ENCODE measurements at places on chromosomes 1 and 21.

GRCh38 chr1:3669421-3669821 lies 17.1 kb downstream of the TP73 start:
- DNase-seq, result no peak

DNA sequence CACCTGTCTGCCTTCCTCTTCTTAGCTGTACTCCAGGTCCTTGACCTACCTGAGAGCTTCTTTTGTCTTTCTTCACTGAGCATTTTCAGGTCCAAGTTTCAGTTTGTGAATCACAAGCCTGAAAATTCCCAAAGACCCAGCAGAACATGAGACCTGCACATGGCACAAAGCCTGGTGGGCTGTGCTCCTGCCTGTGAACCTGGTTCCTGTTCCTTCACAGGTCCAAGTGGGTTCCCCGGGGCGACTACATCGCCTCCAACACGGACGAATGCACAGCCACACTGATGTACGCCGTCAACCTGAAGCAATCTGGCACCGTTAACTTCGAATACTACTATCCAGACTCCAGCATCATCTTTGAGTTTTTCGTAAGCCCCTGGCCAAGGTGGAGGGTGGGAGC lies 42.1 kb upstream of the SARS1 start:
- DNase-seq, result no peak

DNA sequence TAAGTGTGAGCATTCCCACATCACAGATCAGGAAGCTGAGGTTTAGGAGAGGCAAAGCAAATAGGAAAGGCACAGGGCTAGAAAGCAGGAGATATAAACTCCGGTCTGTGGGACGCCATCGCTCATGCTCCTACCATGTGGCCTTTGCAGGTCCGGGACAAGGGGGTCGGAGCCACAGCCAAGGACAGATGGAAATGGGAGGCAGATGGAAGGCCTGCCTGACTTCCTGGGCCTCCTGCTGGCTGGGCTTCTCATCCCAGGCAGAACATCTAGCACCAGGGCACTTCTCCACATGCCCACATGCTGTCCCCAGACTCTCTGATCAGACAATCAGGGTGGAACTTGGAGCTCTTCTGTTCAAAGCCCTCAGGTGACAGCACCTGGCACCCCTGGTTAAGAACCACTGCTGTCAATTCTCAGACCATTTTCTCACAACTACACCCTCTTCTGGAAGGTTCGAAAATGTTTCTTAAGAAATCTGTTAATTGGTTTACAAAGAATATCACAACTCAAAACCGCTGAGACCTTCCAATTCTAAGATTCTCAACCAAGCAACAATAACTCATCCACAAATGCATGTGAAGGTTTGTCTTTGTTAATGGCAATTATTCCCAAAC lies 173.3 kb upstream of the EDN2 start:
- DNase-seq, result no peak

DNA sequence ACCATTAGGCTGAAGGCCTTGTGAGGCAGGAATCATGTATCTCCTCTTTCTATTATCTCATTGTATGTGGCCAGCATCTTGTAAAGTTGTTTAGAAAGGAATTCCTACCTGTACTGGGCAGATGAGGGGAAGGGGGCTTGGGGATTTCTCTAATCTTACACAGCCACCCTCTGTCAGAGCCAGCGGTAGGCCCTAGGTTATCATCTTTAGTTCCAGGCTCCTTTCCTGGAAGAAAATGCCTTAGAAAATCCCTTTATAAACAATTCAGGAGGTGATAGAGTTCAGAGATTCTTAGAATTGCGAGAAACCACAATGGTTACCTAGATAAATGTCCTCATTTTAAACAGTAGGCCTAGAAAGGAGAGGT lies 35.2 kb downstream of the DPT start:
- no peak for DNase-seq

DNA sequence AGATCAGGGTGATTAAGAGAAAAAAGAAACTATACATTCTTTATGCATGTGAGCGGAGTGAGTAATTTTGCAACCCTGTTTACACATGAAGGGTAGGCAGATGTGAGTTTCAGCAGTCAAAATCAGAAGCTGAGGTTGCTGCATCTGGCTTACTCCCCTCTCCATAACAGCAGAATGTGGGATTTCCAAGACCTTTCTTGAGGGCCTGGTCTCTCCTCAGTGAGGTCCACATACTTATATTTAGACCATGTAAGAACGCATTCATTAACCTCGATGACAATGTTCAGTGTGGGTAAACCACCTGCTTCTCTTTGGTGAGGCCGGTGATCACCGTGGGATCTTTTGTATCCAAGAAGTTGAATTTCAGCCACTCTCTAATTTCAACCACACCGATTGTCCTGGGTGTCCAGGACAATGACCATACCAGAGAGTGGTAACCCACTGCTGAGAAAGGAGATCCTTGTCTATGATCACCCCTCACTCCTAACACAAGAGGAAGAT lies 18.7 kb upstream of the RAP1A start:
- no peak for DNase-seq

GRCh38 chr1:41500781-41501518 lies 16.5 kb upstream of the EDN2 start:
- no peak for DNase-seq
